ENCODE measurements at places on chromosomes 1 and 21. TPM values are rescaled to one million over a fixed set of nuclear protein-coding genes. Genes with fewer than 3 reads are reported as not detected.

- peak within 1 kb of the TSS; percentile 54 for H3K4me3 ChIP-seq
- peaks cover 17% of the 10 kb centered on the region for H3K4me1 ChIP-seq
- peak; percentile 20 for DNase-seq
- peaks cover 37% of the 10 kb centered on the region for H3K27me3 ChIP-seq
- no peaks in the 10 kb centered on the region for H3K36me3 ChIP-seq
Observed at GRCh38 chr1:11691302-11691914, at the start of gene DRAXIN. Gene DRAXIN, plus strand, starts transcription at chr1:11691710. Its CDS starts 14,549 bp downstream, at chr1:11706259.

Gene MMP23B
- 0.64 TPM for total RNA-seq

DNA sequence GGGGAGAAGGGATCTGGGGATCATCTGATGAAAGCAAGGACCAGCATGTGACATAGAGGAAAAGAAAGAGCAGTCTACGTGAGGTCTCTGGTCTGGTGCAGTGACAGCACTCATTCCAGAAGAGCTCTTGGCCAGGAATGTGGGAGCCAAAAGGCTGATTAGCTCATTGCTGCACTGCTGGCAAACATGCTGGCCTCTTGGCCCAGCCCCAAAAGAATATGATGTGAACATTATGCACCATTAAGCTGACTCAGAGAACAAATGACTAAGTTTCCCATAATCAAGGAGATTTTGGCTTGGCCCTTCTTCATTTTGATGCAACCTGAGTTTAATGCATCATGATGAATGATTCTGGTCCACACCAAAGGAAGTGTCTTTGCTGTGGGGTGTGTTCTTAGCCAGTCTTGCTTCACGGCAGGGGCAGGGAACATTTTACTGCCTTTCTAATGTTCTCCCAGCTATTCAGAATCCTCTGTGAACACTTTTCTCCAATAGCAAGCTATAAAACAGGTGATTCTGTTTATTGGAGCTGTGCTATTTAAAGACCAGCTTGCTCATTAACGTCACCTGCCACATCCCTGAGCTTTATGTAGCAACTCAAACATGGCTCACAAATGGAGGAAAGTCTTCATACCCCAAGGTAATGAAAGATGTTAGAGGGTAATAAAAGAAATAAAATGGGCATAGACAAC, 55.1 kb downstream of the PCBP3 start:
- peak overlapping the region; percentile 79 for H3K27ac ChIP-seq
- H3K4me3 ChIP-seq, result no peak overlapping the region
- no peaks in the 10 kb centered on the region for H3K27me3 ChIP-seq
- peak; percentile 56 for DNase-seq
- H3K4me1 ChIP-seq, result peaks cover 38% of the 10 kb centered on the region
- peaks cover 5% of the 10 kb centered on the region for H3K36me3 ChIP-seq

DNA sequence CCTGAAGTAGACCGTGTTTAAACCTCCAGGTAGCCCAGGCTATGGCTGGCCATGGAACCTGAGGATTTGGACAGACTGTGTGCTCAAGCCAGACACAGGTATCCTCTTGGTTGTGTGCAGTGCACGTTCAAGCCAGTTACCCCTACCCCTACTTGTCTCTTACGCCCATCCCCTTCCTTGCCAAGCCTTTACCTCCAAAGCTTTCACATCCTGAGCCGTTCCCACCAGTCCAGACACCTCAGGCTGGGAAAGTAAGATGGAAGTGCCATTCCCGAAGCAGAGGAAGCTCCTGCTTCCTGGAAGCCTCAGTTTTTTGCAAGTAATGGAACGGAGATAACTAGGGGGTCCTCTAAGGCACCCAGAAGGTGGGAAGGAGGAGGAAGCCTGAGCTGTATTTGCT, 41.5 kb upstream of the HMGB4 start:
- H3K27ac ChIP-seq, result no peak overlapping the region
- no peaks in the 10 kb centered on the region for H3K36me3 ChIP-seq
- peaks cover 12% of the 10 kb centered on the region for H3K27me3 ChIP-seq
- H3K4me3 ChIP-seq, result no peak overlapping the region
- no peaks in the 10 kb centered on the region for H3K4me1 ChIP-seq
- no peak for DNase-seq

GRCh38 chr1:184315254-184315653, 71.6 kb upstream of the C1orf21 start:
- no peak overlapping the region for H3K4me3 ChIP-seq
- no peaks in the 10 kb centered on the region for H3K4me1 ChIP-seq
- H3K27me3 ChIP-seq, result peaks cover 12% of the 10 kb centered on the region
- no peaks in the 10 kb centered on the region for H3K36me3 ChIP-seq

GRCh38 chr1:59146056-59146455, 150.8 kb upstream of the FGGY start:
- no peaks in the 10 kb centered on the region for H3K27me3 ChIP-seq
- no peaks in the 10 kb centered on the region for H3K36me3 ChIP-seq
- H3K4me3 ChIP-seq, result peak overlapping the region; percentile 82
- peaks cover 22% of the 10 kb centered on the region for H3K4me1 ChIP-seq

GRCh38 chr21:32325706-32326105, 27.1 kb downstream of the MRAP start:
- H3K36me3 ChIP-seq, result peaks cover 65% of the 10 kb centered on the region
- no peak overlapping the region for H3K27ac ChIP-seq
- no peak overlapping the region for H3K4me3 ChIP-seq

GRCh38 chr1:38990386-38990737, 714 bp upstream of the AKIRIN1 start:
- H3K4me1 ChIP-seq, result peaks cover 46% of the 10 kb centered on the region
- H3K27ac ChIP-seq, result peak overlapping the region; percentile 84
- H3K4me3 ChIP-seq, result peak overlapping the region; percentile 76
- DNase-seq, result no peak
- H3K27me3 ChIP-seq, result no peaks in the 10 kb centered on the region
- peaks cover 25% of the 10 kb centered on the region for H3K36me3 ChIP-seq

All from activated naive CD4-positive, alpha-beta T cell treated with anti-CD3 and anti-CD28 coated beads for 36 hours (primary cell).